ENCODE measurements at places on chromosomes 5 and 9.
A peak's percentile ranks its signal among the peaks of the same experiment; 100 is the strongest.

DNA sequence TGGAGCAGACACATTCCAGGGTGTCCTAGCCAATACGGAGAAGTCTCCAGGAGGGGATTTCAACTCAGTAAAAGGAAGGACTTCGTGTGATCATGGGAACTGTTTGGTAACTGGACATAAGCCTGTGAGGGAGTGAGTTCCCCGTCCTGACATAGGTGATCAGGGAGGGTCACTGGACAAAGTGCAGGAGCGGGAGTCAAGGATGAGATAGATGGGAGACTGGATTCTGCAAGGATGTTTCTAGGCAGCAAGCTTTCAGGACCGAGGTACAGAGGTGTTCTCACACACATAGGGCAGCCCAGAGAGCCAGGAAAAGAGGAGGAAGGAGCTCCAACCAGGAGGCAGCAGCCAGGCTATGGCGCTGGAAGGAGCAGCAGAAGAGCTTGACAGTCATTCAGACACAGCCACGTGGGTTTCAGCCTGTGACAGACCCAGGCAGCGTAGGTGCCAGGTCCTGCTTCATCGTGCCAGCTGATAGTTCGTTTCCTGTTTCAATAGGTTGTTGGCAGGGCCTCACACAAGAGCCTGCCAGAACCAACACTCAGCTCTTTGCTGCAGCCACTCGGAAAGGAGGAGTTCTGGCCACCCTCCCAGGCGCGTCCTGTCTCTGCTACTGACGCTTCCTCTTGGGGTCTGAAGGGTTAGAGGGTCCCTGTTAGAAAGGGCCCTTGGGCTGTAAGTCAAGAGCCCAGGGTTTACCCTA lies 84.1 kb downstream of the AMBP start:
- DNase-seq = no peak

GRCh38 chr9:79604921-79605562 lies 33.3 kb downstream of the TLE4 start:
- no peak for DNase-seq

DNA sequence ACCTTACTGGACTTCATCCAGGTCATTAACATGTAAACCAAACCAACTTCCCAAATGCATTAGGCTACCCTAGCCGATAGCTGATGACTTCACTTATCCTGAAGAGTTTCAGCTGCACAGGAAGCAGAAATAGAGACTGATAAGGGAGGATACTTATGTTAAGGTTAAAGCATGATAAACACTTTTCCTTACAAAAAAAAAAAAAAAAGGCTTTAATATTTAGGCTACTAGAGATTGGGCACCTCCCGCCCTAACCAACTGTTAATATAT lies 1.6 kb upstream of the MEF2C start:
- no peak for DNase-seq

GRCh38 chr5:171668097-171668412 lies 117.6 kb upstream of the SMIM23 start:
- DNase-seq = no peak

DNA sequence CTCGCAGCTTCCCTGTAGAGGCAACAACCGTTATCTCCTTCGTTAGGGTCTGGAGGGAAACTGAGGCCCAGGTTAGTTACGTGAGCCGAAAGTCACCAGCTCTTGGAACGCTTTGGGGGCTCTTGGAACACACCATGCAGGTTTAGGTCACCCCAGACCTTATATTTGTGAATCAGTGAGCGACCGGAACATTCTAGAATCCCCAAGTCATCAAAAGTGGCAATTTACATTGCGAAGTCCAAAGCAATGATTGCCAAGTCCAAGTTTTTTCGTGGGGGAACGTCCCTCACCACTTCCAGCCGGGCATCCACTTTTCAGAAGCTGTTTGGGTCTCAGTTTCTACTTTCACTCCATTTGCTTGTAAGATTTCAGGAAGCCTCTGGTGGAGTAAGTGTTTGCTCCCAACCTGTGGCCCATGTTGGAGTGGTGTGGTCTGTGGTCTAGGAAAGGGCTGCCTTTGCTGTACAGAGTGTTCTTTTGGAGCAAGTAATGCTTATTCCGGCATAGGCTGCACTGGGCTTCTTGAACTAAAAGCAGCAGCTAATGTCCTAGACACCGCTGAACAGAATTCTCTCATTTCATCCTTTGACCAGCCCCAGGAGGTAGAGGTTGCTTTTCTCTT lies 32.8 kb upstream of the SPRY4 start:
- DNase-seq = no peak

DNA sequence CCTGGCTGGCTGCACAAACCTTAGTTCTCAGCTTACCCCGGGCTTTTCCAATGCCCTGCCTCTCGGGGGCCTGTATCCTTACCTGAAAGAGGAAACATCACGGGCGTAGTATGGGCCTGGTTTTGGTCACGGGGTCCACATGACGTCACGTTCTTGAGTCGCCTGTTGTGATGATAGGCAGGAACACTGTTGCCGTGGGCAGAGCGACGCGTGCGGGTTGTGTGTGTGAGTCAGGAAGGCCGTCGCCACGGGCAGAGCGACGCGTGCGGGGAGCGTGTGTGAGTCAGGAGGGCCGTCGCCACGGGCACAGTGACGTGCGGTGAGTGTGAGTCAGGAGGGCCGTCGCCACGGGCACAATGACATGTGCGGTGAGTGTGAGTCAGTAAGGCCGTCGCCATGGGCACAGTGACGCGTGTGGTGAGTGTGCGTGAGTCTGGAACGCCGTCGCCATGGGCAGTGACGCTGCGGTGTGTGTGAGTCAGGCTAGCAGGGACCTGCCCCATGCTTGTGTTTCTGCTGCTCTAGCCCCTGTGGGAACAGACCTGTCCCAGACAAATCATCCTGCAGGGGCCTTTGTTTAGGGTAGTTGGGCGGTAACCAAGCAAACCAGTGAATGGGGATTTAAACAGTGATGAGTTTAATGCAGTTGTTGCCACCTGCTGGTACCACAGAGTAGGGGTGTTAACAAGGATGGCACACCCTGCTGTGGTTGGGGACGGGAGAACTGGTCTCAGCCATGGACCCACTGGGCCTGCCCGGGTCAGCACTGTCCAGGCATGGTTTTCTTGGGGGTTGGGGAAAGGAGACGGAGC lies 19.8 kb downstream of the TRIP13 start:
- DNase-seq = peak; percentile 86

- DNase-seq = no peak
Observed at GRCh38 chr5:170223906-170224305, 8.9 kb upstream of the C5orf58 start.

DNA sequence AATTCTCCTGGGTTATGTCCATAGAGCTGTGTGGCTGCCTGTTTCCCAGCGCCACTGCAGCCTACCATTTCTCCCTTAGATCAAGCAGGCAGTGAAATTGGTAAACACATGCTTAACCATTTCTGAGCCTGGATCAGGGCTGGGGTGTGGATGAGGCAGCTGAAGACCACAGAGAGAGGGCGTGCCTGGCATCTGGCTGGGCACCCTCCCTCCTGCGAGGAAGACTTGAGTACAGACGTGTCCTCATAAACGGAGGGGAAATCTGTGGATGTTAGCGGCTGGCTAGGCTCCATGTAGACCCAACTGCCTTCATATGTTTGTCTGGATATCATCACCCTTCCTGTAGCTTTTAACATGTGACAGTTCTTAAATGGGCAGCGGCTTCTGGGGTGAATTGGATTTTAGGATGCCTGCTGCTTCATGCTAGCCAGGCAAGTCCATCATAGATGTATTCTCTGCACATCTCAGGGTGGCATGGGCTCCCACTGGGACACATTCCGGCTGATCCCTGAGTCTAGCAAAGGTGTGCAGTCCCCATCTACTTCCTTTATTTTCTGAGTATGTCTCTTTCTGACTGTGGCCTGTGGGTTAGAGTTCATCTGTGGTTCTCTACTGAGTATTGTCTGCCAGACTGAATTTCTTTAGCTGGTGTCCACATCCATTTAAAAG lies 11.0 kb downstream of the RGS3 start:
- no peak for DNase-seq

- DNase-seq = peak; percentile 64
Observed at GRCh38 chr5:170312666-170313065, 15.1 kb upstream of the LCP2 start.

- DNase-seq = no peak
Observed at GRCh38 chr9:133604214-133604613, 5.0 kb downstream of the FAM163B start.

- DNase-seq = no peak
Observed at GRCh38 chr9:135565141-135565628, 3.6 kb downstream of the PAEP start.

GRCh38 chr5:80114860-80115259 lies 79.7 kb downstream of the THBS4 start:
- no peak for DNase-seq

DNA sequence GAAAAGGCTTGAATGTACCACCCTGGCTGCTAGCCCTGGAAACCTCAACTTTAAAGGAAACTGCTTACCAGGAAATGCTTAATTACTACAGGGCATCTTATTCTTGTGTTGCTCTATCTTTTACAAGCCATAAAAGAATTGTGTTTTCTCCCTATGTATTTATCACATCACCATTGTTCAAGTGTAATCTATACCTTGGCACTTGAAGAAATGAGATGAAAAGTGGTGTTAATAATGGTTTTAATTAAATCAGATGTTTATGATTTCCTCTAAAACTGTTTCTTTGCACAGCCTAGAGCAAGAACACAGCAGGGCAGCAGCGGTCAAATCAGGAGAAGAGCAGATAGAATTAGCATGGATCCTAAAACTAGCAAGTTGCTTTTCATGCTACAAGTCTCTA lies 131.8 kb upstream of the RGMB start:
- no peak for DNase-seq

DNA sequence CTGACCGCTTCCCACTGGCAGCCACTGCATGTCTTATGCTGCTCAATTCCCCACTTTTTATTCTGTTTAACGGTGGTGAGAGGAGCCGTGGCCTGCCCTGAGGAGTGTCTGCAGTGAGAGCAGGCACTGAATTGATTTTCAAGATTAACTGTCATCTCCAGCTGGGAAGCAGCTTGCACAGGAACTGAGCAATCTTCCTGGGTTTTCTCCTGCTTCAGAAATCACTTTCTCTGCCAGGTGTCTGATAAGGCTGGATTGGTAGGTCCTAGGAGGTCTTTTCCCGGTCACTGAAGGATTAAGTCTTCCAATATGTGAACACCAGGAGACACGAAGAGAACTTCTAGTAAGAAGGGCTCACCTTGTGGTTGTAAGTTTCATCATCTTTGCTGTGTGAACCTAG lies 181.1 kb upstream of the RAD23B start:
- no peak for DNase-seq

GRCh38 chr9:137184881-137185660 lies 3.3 kb downstream of the ANAPC2 start:
- no peak for DNase-seq

- DNase-seq = no peak
Observed at GRCh38 chr9:126009047-126009446, 261.9 kb downstream of the PBX3 start.

GRCh38 chr9:117073071-117073470 lies 341.8 kb downstream of the ASTN2 start:
- no peak for DNase-seq
